Prostate gland (tissue), 2 donors: ENCODE measurements at places on chromosomes 12 and 14. TPM values are rescaled to one million over a fixed set of nuclear protein-coding genes. Genes with fewer than 3 reads are reported as not detected.

GRCh38 chr14:61899497-61899896 is 137.3 kb downstream of the SNAPC1 start:
- DNase-seq = no peak

- DNase-seq = no peak
Observed at GRCh38 chr14:96112032-96112431, 72.9 kb downstream of the C14orf132 start.

The TAS2R42 gene
- not detected for total RNA-seq

- DNase-seq = no peak
Observed at GRCh38 chr14:61638595-61639387, 56.5 kb upstream of the HIF1A start.

The PIWIL1 gene
- not detected for total RNA-seq

GRCh38 chr14:103735815-103736545 is 20.4 kb downstream of the ZFYVE21 start:
- peak; percentile 86 for DNase-seq

DNA sequence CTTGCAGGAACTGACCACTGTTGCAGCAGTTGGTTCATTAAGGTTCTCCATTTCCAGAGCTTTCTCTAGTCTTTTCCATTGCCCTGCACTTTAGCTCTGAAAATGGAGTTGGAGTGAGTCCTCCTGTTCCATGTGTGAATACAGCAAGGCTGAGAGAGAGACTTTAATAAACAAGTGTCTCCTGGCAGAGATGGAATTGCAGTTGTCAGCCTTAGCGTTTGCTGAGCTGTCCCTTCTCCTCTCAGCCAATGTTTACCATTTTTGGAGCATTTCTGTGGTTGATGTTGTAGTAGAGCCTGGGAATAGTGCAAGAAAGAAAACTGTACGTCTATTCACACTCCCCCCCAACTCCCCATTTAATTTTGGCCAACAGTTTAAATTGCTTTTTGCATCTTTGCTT is 7.5 kb upstream of the MANSC4 start:
- DNase-seq = no peak

DNA sequence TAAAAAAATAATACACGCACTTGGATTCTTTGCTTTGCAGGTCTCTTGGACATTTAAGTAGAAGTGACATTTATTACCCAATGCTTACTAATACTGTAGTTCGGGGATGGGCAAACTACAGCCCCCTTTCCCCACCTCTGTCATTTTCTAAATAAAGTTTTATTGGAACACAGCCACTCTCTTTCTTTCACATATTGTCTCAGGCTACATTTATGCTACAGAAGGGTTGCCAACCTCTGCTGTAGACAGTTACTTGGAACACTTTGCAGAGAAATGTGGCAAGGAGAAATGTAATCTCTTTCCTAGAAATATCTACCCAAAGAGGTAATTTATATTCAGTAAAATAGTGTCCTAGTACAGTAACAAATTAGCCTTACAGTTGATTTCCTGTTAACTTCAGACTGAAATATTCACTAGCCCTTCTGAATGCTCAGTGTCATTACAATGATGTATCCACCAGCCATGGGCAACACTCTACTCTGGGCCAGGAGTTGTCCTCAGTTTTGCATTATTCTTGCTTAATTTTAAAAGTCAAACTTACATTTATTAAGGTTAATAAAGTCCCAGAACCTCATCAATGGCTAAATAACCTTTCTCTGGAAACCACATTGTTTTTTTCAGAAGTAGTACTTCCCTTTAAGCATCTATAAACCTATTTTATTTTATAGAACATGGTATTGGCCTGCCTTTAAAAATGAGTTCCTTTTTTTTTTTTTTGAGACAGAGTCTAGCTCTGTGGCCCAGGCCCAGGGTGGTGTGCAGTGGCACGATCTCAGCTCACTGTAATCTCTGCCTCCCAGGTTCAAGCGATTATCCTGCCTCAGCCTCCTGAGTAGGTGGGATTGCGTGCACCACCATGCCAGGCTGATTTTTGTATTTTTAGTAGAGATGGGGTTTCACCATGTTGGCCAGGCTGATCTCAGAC is 269.6 kb upstream of the AMIGO2 start:
- DNase-seq = no peak

The SLC38A4 gene
- 5.6 TPM for total RNA-seq

The RFLNA gene
- 13.7 TPM for total RNA-seq

DNA sequence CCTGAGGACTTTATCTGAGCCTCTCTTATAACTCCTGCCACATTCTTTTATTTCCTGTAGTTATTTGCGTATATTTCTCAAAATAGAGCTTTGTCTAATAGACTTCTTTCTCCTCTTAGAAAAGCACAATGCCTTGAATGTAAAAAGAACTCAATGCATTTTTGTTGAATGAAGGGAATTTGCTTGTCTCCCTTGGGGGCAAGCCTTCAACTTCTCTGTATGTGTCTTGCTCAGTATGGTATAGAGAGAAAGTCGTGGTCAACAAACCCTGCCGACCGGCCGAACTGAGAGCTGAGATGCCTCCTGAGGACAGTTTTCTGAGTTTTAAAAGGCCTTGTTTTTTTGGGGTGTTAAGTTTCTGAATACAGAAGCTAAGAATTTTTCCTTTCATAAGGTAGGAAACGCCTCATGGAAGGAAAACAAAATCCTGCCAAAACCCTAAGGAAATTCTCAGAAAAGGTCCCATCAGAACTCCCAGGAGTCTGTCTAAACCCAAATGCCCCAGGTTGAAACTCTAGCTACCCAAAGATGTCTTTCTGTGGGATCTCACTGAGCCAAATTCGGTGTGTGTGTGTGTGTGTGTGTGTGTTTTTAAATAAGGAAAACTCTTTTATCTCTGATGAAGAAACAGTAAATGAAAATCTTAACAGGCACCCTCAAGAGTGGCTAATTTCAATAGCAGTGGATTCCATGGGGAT is 136.6 kb downstream of the C12orf75 start:
- DNase-seq = no peak

The ZFHX2 gene
- total RNA-seq = 3.1 TPM

- no peak for DNase-seq
Observed at GRCh38 chr12:57109207-57110103, 1.7 kb downstream of the STAT6 start.

The CLEC14A gene
- 16.4 TPM for total RNA-seq

The CACNA1C gene
- 18.2 TPM for total RNA-seq

The FOXN3 gene
- 53.9 TPM for total RNA-seq

DNA sequence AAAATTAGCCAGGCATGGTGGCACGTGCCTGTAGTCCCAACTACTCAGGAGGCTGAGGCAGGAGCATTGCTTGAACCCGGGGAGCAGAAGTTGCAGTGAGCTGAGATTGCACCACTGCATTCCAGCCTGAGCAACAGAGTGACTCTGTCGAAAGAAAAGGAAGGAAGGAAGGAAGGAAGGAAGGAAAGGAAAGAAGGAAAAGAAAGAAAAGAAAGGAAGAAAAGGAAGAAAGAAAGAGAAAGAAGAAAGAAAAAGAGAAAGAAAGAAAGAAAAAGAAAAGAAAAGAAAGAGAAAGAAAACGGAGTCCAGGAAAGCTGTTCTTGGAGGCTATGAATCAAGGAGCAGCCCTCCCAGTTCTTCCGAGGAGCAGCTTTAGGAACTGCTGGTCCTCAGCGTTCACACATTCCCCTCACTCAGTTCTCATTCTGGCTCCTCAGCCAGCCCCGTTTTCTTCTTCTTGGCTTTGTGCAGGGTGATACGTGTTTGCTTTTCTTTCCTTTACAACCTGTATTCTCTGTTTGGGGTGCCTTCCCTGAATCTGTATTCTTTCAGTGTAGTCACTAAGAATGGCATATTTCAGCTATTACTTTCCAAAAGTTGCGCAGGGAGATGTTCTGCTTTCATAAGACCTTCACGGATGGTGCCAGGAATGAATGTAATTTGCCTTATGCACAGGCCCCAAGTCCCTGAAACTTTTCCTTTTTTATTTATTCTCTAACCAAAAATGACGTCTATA is 12.2 kb downstream of the FBXL14 start:
- DNase-seq = no peak

GRCh38 chr12:45669093-45669492 is 60.4 kb upstream of the ARID2 start:
- no peak for DNase-seq

- no peak for DNase-seq
Observed at GRCh38 chr12:10016881-10017280, 6.5 kb downstream of the CLEC12B start.

The OAS2 gene
- total RNA-seq = 12.4 TPM

- no peak for DNase-seq
Observed at GRCh38 chr12:2501464-2502191, 293.1 kb upstream of the FKBP4 start.

DNA sequence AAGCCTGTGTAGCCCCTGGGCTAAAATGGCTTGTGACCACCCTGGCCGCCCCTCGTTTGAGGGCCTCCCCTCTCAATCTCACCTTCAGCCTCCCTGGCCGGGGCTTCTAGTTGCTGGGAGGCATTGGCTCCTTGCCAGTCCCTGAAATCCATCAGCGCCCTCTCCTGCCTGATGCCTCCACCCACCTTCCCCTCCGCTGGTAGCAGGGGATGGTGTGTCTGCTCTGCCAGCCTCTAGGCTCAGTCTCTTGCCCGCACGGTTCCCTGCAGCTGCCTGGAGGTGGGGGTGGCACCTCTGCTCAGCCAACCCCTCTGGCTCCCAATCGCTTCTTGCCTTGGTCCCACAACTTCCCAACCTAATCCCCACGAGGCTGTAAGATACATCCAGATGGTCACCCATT is 167.9 kb downstream of the PHETA1 start:
- DNase-seq = no peak

The BCL2L14 gene
- 6.0 TPM for total RNA-seq

The RPL10L gene
- 7.8 TPM for total RNA-seq

GRCh38 chr12:69026336-69026735 is 93.4 kb upstream of the CPM start:
- DNase-seq = no peak

- DNase-seq = no peak
Observed at GRCh38 chr14:99224116-99224910, 47.7 kb downstream of the BCL11B start.

GRCh38 chr12:18731156-18731555 is 6.7 kb downstream of the PLCZ1 start:
- no peak for DNase-seq

DNA sequence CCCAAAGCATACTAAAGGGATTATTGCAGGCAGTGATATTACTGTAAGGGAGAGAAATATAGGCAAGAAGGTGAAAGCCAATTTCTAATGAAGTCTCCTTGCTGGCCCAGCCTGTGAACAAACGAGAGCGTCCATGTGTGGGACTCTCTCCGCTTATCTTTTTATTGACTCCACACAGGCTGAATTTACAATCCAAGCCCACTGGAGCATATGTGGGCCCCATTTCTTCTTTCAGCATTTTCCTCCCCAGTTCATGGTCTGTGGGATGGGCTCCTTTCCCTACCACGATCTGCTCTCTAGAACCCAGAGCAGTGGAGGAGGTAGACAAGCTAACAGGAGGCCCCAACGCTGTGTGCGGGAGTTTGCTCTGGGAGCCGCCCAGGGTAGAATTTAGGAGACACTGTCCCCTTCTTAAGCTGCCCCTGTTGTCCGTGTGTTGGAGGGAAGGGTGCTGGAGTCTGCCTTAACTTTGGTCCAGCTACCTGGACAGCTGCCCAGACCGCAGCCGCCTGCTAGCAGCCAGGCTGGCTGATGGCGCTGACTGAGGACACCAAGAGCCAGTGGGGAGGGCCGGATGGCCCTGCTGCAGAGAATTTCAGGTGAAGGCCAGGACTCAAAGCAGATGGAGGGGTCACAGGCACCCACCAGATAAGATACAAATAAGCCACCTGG is 3.2 kb upstream of the HOXC11 start:
- no peak for DNase-seq

DNA sequence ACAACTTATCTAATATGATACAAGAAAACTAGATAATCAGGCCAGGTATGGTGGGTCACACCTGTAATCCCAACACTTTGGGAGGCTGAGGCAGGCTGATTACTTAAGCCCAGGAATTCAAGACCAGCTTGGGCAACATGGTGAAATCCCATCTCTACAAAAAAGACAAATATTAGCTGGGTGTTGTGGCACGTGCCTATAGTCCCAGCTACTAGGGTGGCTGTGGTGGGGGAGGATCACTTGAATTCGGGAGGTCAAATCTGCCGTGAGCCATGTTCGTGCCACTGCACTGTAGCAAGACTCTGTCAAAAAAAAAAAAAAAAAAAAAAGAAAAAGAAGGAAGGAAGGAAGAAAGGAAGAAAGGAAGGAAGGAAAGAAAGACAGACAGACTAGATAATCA is 27.0 kb downstream of the ZCRB1 start:
- DNase-seq = no peak

DNA sequence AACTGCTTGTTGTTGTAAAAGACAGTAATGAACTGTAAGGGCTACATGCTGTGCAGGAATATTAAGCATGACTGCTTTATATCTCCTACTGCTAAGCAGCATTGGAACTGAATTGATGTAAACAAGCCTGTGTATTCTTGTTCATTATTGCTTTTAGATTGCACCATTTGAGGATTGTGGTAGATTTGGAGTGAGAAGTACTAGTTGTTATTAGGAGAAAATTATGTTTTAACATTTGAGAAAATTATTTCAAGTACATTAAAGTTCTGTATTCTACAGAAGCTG is 212.7 kb downstream of the ERC1 start:
- no peak for DNase-seq

DNA sequence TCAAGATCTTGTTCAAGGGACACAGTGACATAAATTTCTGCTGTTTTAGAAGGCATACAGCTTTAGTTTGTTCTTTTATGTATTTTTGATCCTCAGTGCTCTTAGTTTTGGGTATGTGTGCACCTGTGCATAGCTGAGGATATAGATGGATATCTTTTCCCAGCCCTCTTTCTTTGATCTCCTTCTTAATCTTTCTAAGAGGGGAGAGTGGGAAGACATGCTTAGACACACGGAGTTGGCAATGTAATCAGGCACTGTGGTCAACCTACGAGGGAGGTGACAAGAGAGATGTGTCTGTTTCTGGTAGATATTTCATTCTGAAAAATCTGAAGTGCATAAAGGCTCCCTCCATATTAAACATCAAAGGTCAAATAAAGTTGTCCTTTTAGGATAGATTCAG is 340.6 kb downstream of the TMEM132D start:
- DNase-seq = no peak

- no peak for DNase-seq
Observed at GRCh38 chr14:91506226-91506625, 3.9 kb downstream of the PPP4R3A start.

GRCh38 chr12:51947246-51947996 is 4.1 kb upstream of the ACVR1B start:
- DNase-seq = no peak
